ENCODE measurements at places on chromosomes 11 and 22. TPM values are rescaled to one million over a fixed set of nuclear protein-coding genes. Genes with fewer than 3 reads are reported as not detected.

The FAM180B gene
- not detected for total RNA-seq

The TESMIN gene
- total RNA-seq = 10.8 TPM

The MPPED2 gene
- not detected for total RNA-seq

The MED15 gene
- 72.2 TPM for total RNA-seq

The FBLN1 gene
- 6.6 TPM for total RNA-seq

The CD44 gene
- total RNA-seq = 97.3 TPM

The DDIAS gene
- total RNA-seq = 1.2 TPM

The SLC22A25 gene
- not detected for total RNA-seq

The FGF3 gene
- total RNA-seq = not detected

The SMPD1 gene
- 89.0 TPM for total RNA-seq

The DLG2 gene
- total RNA-seq = 0.63 TPM

The DBX1 gene
- total RNA-seq = not detected

The CCDC15 gene
- total RNA-seq = 2.5 TPM

Data from glomerular endothelial cell (primary cell).